ENCODE measurements at places on chromosomes 4 and X.

DNA sequence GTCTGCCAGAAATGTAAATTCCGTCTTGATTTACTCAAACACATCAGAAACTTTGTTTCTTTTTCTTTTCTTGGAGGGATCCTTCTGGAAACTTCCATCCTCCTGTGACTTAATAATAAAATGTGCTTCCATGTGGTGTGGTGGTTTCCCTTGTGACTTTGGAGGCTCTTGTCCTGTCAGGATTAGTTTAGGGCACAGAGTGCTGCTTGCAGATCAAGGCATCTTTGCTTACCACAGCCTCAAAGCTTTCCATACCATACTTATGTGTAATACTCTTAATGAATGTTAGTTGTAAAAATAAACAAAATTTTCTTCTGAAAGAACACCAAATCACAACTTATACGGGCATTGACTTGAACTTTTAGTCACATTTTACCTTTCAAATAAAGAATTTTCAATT, 27.4 kb downstream of the GBA3 start:
- DNase-seq: no peak

DNA sequence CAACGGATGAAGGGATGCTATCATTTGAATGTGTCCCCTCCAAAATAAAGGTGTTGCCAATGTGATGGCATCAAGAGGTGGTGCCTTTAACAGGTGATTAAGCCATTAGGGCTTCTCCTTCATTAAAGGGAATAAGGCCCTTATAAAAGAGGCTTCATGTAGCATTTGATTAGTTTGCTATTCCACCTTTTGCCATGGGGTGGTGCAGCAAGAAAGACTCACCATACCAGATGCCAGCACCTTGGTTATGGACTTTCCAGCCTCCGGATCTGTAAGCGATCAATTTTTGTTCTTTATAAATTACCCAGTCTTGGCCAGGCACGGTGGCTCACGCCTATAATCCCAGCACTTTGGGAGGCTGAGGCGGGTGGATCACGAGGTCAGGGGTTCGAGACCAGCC, 7.9 kb upstream of the SLC25A43 start:
- DNase-seq: no peak

- DNase-seq: no peak
These were observed 69.9 kb downstream of the TEX13A start for GRCh38 chrX:105150557-105150956.

GRCh38 chr4:38612646-38613414, 51.2 kb upstream of the KLF3 start:
- no peak for DNase-seq

- no peak for DNase-seq
These were observed 31.1 kb downstream of the RAB40AL start for GRCh38 chrX:102968216-102968615.

- DNase-seq: no peak
These were observed 2.5 kb downstream of the PDGFC start for GRCh38 chr4:156969101-156969500.

- no peak for DNase-seq
These were observed 109.7 kb downstream of the SORCS2 start for GRCh38 chr4:7301846-7302630.

DNA sequence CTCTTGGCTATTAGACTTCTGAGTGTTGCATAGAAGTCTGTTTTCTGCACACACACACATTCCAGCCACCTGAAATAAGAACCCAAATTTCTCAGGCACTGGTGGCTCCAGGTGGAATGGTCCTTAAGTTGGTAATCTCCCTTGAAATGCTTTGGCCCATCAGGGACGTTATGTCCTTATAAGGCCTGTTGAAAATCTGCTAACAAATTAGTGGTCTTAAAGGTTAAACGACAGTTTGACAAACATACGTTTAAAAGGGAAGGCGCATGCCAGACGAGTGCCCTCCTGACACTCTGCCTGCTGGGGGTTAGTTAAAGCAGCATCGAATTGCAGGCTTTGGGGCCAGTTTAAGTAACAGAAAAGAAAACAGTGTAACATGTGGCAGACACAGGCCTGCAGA, 125.0 kb downstream of the TBX22 start:
- no peak for DNase-seq

- no peak for DNase-seq
These were observed 6.2 kb downstream of the NEIL3 start for GRCh38 chr4:177315767-177316464.

GRCh38 chrX:82734140-82734539, 774.0 kb upstream of the POU3F4 start:
- no peak for DNase-seq

DNA sequence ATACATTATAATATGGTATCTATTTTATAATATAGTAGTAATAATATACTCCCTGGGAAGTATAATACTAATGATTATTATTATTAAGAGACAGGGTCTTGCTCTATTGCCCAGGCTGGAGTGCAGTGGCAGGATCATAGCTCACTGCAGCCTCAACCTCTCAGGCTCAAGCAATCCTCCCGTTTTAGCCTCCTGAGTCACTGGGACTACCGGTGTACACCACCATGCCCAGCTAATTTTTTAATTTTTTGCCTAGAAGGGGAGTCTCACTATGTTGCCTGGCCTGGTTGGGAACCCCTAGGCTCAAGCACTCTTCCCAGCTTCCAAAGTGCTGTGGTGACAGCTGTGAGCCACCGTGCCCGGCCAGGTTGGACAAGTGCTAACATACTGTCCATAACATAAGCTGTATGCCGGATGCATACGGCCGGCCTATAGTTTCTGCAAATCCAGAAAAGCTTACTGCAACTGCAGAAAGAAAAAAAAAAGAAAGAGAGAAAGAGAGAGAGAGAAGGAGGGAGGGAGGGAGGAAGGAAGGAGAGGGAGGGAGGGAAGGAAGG, 94.2 kb upstream of the PPP2R3B start:
- no peak for DNase-seq

DNA sequence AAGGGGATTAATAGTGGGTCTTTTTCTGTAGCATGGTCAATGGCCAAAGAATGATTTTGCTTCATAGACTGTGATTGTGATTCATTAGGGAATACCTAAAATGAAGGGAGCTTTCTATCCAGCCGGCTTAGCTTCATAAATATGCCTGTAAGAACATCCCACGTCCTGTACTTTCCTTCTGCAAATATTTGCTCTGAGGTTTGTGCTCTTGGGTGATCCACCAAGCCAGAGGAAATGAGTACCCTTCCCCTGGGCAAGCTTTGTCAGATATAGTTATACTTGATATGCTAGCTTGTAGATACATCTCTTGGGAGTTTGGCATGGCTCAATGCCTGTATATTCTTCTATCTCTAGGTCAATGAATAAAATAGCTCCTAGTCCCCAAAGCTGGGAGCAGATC, 28.2 kb upstream of the SPARCL1 start:
- no peak for DNase-seq

GRCh38 chr4:25160714-25161592, 704 bp upstream of the SEPSECS start:
- DNase-seq: no peak

DNA sequence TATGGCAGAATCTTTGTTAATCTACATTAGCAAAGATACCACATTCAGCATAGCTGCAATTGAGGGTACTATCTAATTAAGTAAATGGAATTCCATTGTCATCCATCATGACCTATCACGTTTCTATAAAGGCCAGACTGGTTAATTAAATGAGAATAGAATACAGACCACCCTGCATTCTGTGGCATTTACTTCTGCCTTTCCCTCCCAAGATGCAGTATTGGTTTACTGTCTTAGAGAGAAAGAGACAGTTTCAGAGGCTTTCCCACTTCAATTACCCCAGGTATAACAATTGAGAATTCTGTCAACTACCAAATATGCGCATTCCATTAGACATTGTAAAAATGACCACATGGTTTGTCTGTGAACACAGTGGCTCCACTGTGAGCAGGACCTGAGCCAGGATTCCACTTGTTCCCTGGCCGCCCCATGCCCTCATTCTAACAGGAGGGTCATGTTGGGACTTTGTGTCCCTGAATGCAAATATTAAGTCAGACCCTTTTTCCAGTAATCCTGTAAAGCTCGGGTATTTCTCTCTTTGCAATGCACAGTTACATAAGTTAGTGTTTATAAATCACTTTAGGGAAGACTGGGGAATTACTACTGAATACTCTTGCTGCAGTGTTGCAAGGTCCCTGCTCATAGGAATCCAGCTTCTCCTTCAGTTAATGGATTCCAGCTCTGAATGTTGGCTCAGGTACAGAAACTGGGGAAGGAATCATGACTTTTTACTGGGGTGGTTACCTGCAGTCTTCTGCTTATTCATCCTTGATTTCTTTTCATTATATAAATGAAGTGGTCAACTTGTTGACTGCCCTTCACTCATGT, 261.0 kb downstream of the PDGFC start:
- no peak for DNase-seq

GRCh38 chrX:39491548-39492297, 606.0 kb downstream of the BCOR start:
- DNase-seq: peak; percentile 2

- DNase-seq: no peak
These were observed 31.4 kb upstream of the PDLIM5 start for GRCh38 chr4:94420356-94420755.

GRCh38 chrX:148715361-148715760, 214.9 kb downstream of the AFF2 start:
- no peak for DNase-seq

DNA sequence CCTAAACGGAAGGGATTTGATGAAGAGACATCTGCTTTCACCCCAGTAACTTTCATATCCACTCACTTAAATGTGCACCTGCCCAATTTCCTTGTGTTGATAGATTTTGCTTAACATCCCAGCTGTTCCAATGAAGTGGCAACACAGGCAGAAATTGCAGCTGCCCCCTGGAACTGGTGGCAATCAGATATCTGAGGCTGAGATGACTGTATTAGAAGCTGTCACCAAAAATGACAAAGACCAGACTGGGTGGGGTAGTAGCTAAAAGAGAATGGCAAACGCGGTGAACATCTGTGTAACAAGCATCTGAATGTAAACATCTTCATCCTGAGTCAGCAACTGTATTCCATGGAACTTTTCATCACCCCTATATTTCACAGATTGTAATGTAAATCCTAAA, 17.1 kb downstream of the GABRA2 start:
- no peak for DNase-seq

DNA sequence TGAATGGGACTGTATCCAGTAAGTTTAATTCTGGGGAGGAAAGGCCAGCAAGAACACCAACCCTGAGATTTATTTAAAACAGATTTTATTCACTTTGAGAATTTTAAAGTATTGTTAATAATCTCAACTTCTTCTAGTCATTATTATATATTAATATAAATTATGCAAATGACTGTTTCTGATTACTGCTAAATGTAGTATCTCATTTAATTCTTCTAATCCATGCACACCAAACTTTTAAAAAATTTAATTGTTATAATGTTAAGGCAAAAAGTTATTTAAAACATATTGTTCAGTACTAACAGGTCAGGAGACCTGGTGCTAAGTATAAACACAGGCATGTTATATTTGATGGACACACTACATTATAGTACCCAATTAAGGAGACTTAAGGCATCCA, 8.1 kb downstream of the RLIM start:
- no peak for DNase-seq

GRCh38 chr4:36256398-36256891, 12.1 kb upstream of the ARAP2 start:
- no peak for DNase-seq

DNA sequence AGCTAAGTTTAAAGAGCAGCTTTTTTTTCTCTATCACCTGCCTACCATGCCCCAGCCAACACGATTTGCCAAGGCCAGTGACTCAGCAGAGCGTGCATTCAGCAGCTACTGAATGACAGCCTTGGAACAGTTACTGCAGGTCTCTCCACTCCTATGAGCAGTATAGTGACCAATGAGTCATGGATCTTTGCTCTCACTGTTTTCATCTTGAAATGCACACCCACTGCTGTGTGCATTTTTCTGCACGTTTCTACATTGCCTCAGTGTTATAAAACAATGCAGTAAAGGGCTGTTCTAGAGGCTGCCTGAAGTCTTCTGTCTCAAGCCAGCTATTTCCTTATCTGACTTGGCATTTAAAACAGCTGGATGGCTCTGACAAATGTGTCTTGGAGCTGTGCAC, 66.0 kb upstream of the C4orf54 start:
- no peak for DNase-seq

- peak; percentile 8 for DNase-seq
These were observed 497 bp downstream of the HPGD start for GRCh38 chr4:174521800-174522182.

GRCh38 chrX:67922966-67923365, 379.1 kb downstream of the AR start:
- no peak for DNase-seq

- DNase-seq: no peak
These were observed 2.4 kb downstream of the DIPK2B start for GRCh38 chrX:45198301-45198700.

DNA sequence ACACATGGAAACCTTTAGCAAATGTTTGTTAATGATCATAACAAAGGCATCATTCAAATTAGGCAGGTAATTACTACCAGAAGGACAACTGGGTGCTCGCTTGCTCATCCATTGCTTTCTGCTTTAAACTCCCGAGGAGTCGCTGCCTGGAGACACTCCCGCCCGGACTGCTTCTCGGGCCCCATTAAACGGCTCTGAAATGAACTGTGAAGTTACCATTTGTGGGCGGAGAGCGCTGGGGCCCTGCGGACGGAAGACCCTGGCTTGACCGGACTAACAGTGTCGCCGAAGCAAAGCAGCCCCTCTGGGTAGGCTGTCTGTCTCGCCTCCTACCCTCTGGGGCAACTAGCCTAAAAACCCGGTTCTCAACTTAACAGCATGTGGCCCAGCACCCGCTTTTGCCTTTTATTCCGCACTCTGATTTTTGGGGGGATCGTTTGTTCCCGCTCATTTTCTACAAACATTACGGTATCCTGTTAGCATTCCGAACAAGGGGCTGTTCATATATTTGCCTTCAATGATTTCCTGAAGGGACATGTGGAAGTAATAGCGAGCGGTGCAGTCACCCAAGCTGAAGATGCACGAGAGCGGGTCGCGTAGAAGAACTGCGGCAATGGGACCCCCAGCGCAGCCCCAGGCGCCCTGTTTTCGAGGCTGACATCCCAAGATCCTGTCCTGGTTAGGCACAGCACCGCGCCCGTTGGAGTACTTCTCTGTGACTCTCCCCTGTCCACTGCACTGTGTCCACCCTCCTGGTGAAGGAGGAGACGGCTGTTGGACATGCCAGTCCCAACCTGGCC, 1.6 kb upstream of the PDGFRA start:
- DNase-seq: no peak

GRCh38 chrX:46044486-46044885, 500.7 kb downstream of the ZNF674 start:
- no peak for DNase-seq

DNA sequence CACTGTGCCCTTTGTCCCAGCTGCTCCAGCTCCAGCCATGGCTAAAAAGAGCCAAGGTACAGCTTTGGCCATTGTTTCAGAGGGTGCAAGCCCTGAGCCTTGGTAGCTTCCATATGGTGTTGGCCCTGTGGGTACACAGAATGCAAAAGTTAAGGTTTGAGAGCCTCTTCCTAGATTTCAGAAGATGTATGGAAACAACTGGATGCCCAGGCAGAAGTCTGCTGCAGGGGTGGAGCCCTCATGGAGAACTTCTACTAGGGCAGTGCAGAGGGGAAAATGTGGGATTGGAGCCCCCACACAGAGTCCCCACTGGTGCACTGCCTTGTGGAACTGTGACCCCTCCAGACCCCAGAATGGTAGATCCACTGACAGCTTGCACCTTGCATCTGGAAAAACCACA, 70.9 kb upstream of the MSX1 start:
- DNase-seq: no peak

GRCh38 chr4:69977582-69977981, 12.1 kb upstream of the CSN2 start:
- DNase-seq: no peak

All from effector memory CD8-positive, alpha-beta T cell (primary cell).